Neuronal stem cell (in vitro differentiated cells): ENCODE measurements at places on chromosomes 6 and 20.

DNA sequence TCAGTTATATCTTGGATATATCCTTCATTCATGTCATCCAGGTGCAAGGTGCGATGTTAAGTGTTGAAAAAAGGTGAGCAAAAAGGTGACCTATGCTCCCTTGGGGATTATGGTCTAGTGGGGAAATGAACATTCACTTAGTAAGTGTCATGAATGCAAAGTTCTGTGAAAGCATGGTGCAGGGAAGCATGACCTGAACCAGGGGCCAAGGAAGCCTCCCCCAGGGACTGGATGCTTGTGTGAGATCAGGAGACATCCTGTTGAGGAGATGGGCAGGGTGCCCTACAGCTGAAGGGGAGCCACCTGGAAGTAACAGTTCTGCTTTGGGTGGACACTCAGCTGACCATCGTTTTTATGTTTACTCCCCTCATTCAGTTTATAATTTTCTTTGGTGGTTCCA, 179.5 kb downstream of the SYNDIG1 start:
- DNase-seq = no peak

- no peak for DNase-seq
Measured at GRCh38 chr6:113077794-113078193, 730.7 kb downstream of the RFPL4B start.

DNA sequence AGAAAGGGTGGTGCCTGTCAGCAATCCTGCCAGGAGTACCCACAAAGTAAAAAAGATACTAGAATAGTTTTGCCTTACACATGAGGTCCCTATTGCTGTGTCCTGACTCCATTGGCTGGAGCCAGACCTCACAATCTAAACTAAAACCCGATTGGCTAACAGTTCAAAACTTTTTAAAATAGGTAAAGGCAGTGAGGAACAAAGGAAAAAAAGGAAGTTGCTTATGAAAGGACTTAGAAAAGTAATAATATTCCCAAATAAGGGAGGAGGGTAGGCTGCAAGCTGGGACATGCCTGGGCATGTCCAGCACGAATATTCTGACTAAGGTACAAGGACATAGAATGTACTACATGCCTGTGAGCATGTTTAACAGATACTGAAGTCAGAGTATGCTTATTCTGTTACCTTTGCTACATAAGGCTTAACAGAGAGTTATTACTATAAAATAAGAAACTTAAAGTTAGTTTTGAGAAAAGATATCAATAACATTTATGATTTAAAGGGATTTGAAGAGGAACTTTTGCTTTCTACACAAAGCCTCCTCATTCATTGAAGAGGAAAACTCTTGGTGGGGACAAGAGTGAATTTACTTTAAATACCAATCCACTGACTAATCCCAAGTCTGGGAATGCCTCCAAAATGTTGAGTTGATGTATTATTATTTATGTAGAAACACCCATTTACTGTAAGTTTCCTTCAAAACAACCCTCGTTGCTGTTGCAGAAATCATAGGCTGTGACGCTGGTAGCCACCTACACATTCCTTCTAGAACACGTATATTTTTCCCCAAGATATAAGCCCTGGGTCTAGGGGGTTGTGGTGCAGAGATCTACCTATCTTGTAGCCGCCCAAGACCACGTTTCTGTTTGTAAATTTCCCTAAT, 8.2 kb upstream of the MTHFD1L start:
- no peak for DNase-seq

- DNase-seq = peak; percentile 78
Measured at GRCh38 chr6:12751694-12752325, 35.2 kb downstream of the PHACTR1 start.

DNA sequence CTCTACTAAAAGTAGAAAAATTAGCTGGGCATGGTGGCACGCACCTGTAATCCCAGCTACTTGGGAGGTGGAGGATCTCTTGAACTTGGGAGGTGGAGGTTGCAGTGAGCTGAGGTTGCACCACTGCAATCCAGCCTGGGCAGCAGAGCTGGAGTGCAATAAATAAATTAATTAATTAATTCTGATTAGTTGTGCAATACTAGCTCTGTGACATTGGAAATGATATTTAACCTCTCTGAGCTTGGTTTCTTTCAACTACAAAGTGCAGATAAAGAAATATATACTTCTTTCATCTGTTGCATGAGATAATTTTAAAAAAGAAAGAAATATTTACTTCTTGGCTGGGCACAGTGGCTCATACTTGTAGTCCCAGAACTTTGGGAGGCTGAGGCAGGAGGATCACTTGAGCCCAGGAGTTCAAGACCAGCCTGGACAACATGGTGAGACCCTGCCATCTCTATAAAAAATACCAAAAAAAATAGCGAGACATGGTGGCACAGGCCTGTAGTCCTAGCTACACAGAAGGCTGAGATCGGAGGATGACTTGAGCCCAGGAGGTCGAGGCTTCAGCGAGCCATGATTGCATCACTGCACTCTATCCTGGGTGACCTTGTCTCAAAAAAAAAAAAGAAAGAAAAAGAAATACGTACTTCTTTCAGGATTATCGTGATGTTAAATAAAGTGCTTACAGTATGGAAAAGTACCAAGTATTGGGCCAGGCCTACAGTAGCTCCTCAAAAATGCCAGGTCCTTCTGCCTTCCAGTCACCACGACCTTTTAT, 15.6 kb upstream of the TBCC start:
- no peak for DNase-seq

DNA sequence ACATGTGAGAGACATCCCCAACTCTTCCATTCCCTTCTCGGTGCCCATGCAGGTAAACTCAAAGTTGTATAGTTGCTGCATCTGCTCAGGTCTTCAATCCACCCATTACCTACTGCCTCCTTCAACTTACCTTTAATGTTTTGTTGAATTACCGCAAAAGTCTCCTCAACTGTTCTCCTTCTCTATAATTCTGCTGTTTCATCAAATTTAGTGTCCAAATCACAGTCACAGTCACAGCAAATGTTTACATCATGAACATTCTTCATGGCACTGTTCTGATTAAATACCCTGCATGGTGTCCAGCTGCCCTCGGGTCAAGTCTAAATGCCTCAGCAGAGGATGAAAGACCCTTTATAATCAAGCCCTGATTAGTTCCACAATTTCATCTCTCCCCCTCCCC, 130.1 kb downstream of the IPCEF1 start:
- no peak for DNase-seq

DNA sequence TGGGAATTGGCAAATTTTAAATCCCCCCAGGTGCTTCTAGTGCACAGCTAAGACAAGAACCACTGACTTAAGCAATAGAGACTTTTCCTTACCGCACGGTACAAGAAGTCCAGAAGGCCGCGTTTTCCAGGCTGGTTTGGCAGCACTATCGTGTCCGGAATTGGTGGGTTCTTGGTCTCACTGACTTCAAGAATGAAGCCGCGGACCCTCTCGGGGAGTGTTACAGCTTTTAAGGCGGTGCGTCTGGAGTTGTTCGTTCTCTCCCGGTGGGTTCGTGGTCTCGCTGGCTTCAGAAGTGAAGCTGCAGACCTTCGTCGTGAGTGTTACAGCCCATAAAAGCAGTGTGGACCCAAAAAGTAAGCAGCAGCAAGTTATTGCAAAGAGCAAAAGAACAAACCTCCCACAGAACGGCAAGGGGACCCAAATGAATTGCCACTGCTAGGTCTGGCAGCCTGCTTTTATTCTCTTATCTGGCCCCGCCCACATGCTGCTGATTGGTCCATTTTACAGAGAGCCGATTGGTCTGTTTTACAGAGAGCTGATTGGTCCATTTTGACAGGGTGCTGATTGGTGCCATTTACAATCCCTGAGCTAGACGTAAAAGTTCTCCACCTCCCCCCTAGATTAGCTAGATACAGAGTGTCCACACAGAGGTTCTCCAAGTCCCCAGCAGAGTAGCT, 264.5 kb downstream of the PREX1 start:
- no peak for DNase-seq

GRCh38 chr6:2531426-2532215, 219.1 kb downstream of the MYLK4 start:
- no peak for DNase-seq

DNA sequence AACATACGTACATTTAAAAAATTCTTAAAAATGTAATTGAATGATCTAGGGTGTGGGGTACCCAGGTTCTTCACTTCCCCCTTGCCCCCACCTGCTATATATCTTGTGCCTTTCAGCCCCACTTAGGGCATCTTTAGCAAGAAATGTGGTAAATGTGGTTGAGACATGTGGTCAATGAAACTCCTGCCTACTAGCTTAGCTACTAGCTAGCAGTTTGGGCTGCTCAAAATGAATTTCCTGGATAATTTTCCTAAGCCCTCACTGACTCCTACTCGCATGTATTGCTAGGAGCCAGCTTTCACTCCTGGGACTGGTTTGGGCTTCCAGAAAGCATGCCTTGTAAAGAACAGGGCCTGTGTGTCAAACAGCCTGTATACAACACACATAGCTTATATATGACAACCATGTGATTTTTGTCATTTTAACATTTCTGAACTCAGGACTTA, 257.3 kb downstream of the ATXN1 start:
- DNase-seq = no peak

DNA sequence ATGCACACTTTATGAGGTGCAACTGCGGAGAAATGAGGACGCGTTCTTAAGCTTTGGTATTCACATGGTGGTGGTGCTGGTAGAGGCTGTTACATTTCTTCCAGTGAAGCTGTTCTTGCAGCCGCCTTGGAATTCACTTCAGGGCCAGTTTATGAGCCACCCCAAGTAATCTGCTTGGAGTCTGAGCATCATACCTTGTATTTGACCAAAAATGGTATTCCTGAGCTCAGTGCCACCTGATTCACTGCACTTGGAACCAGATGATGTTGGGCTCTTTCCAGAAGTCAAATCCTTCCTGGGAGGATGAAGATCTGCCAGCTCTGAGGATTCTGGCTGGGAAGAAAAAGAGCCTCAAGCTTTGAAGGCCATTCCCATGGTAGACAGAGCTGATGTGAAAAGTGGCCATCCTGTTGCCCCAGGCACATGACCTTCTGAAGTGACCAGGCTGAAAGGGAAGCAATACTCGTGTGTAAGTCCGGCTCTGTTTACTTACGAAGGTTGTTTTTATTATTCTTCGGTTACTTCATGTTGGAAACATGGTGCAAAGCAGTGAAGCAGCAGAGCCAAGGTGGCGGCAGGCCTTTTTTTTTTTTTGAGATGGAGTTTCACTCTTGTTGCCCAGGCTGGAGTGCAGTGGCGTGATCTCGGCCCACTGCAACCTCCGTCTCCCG, 7.7 kb downstream of the MANBAL start:
- DNase-seq = no peak

DNA sequence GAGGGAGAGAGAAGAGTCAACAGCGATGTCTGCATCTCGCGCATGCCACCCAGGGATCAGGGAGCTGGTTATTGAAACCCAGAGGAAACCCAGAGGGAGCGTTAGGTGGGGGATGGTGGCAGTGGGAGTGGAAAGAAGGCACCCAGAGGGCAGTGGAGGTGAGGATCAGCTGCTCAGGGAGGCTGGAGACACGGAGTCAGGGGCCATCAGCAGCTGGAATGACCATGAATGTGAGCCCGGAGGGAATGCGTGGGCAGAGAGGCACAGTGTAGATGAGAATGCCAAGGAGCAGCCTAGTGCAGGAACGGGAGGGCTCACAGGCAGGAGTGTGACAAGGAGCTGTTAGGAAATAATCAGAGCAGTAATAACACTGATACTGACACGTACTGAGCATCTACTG, 36.2 kb downstream of the RSPO4 start:
- DNase-seq = no peak

GRCh38 chr6:2971420-2972218, at the start of gene SERPINB6:
TSS of gene SERPINB6 (minus strand) at chr6:2971567. CDS start at chr6:2959332, 12,235 bp downstream.
- DNase-seq = no peak

GRCh38 chr20:59144179-59144830, 19.3 kb upstream of the ZNF831 start:
- DNase-seq = no peak

DNA sequence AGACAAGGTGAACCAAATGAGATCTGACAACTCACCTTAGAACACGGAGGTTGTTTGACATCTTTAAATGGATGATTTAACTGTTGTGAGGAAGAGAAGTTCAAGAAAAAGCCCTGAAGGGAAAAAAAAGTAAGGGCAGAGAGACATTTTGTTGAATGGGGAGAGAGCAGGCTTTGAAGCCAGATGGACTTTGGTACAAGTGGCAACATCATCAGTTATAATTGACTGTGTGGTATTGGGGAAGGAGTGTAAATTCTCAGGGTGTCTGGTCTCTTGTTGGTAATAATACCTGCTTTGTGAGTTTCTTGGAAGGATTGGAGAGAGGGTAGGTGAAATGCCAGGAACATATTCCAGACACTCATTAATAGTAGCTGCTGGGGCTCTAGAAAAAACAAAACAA, 21.6 kb downstream of the OGFRL1 start:
- DNase-seq = no peak

DNA sequence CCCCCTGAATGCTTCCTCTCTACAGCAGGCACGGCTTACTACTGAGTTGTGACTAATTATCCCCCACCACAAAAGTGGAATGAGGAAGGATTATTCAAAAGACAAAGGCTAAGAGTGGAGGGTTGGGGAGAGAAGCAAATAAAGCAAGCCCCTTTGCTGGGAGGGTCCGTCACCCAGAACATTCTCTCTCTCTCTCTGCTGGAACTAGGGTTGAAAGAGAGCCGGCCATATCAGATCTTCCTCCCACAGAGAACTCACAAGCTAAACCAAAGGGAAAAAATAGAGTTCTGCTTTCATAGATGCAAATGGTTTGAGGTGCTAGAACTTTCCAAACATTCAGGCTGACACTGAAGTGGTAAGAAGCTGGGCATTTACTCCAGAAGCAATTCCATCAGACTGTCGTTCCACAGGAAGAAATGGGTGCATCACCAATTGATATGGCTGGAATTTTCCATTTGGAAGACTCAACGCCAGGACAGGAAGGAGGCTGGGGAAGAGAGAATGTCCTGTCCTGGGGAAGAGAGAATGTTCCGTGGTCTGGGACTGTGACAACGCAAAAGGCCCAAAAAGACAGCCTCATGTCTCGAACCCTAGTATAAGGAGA, 7.9 kb downstream of the ZMYND8 start:
- DNase-seq = no peak

DNA sequence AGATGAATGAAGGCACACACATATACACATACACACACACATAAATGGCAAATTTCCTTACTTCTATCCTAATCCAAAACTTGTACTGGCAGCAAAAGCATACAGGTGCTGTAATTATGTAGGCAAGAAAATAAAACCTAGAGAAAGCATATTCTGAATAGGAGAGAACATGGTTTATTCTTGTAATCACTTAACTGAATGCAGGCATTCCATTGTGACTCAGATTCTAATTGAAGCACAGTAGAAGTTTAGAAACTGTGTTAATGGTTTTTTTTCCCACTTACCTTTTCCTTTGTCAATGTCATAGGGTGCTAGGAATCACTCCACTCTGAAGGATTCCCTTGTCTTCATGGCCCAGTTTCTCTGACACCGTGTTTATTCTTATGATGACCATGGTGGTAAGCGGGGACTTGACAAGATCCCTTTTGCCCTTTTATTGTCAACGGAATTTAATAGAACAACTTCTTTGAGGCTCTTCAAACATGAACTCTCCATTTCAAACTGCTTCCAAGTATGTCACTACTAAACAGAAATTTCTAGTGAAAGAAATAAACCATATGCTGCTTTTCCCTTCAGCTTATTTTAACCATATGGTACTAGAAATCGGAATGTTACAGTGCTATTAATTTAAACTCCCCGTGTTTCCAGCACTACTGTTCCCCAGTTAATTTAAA, 164.2 kb downstream of the OGFRL1 start:
- DNase-seq = no peak
